ENCODE measurements at places on chromosomes 3 and 15.
A peak's percentile ranks its signal among the peaks of the same experiment; 100 is the strongest.

DNA sequence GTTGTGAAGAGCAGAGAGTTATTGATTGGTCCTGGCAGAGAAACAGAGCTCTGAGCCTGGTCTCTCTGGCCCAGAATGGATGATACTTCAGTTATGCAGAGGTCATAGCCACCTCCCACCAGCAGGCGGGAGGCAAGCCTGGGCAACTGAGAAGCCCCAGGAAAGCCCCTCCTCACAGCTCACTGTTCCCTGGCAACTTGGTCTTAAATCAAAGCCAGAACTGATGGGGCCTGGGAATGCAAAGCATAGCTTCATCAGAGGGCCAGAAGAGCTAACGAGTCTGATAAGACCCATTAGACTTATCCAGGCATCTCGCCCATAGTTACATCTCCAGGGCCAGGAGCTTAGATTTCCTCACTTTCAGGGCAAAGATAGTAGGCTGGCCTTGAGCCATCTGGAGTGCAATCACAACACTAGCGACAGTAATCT lies 5.5 kb upstream of the COLQ start:
- no peak for DNase-seq

- peak; percentile 50 for DNase-seq
Observed at GRCh38 chr3:149736175-149736952, 15.9 kb downstream of the COMMD2 start.

DNA sequence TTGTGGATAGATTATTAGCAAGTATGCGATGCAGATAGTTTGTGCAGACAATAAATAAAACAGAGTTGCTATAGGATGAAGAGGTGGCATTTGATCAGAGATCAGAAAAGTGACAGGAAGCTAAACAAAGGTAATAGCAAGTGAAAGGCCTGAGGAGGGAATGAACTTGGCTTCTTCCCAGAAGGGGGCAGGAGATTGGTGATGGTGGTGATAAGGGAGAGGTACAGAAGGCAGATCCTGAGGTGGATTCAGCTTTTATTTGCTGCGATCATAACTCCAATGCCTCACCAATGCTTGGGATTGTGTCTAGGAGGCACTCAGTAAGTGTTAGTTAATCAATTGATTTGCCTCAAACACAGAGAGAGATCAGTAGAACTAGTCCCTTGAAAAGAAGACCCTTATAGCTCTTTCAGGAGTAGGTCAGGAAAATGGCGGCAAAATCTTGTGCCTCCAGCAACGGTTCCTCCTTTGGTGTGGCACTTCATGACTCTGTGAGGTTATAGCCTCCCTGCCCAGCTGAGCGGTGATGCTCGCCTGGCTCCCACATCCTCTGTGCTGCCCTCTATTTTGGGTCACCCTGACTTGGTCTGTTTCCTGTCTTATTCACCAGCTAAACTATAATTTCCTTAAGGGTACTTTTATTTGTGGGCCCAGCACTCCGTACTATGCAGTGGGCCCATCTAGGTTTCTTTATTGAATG lies 37.5 kb downstream of the TGFBR2 start:
- no peak for DNase-seq

DNA sequence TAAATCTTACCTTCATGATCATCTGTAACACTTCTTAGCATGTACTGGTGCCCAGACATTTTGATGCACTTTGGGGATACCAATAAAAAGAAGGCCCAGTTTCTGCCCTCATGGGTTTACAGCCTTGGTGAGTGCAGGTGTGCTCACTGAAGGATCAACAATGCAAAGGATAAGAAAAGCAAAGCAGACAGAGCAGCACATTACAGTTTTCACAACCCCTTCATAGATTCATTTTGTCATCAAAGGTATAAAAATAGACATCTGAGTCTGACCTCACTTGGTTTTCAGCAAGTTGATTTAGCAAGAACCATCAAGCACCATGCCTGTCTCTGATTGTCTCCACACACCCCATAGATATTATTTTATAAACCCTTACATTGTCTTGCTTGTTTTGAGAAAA lies 77.6 kb downstream of the BFSP2 start:
- DNase-seq: peak; percentile 73

GRCh38 chr3:195056506-195056905 lies 214.5 kb downstream of the XXYLT1 start:
- DNase-seq: no peak

Measured in RPMI8226 (cell line).